T1000 (cell line): ENCODE measurements at places on chromosomes 1 and 21.

GRCh38 chr1:30198451-30198760 is 525.0 kb downstream of the MATN1 start:
- no peak for DNase-seq

GRCh38 chr1:50368179-50369007 is 54.9 kb downstream of the DMRTA2 start:
- peak; percentile 40 for DNase-seq

DNA sequence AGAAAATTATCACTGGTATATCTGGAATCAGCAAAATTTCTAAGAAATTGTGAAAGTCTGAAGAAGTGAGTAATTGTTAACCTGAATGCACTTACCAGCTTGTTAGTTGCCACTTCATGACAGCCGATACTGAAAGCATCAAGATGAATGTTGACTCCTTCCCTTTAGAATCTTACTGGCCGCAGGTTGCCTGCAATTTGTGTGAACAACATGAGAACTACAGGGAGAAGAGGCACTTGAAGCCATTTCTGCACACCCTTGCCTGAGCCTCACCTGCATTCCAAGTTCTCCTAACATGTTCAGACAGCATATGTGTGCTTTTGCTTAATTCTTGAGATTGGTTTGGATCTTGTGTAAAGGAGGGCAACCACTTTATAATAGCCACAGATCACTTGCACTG is 59.2 kb upstream of the SSX2IP start:
- no peak for DNase-seq

GRCh38 chr1:201137579-201138310 is 10.8 kb upstream of the ASCL5 start:
- peak; percentile 17 for DNase-seq

DNA sequence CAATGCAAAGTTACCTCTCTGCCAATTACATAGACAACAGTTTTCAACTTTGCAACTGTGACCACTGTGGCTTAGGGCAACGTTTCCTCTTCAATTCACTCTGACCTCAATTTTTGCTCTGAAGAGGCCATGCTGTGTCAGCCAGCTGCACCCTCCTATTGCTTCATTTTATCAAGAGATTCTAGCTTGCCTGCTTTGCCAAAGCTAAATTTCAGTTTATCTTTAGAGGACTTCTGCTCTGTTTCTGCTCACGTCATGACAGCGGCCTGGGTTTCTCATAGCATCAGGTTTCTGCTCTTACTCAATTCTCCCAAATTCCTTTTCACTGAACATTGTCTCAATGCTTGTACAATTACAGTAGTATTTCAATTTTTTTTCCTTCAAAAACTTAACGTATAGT is 154.6 kb downstream of the PLA2G4A start:
- no peak for DNase-seq

DNA sequence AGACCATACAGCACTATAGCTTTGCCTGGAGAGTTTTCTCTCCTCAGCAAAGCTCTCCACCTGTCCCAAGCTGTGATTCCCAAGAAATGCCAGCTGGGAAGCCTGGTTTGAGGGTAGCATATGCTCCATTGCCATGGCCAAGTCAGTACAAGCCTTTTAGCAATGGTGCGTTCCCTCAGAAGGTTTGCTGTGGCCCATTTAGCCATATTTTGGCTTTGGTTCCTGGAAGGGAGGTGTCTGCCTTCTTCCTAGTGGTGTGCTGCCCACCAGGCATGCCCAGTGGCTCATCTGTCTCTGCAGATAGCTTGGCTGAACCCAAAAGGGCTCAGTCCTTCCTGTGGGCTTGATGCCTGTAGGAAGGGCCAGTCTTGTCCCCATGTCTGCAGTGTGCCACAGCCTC is 32.4 kb downstream of the GALNT2 start:
- no peak for DNase-seq

DNA sequence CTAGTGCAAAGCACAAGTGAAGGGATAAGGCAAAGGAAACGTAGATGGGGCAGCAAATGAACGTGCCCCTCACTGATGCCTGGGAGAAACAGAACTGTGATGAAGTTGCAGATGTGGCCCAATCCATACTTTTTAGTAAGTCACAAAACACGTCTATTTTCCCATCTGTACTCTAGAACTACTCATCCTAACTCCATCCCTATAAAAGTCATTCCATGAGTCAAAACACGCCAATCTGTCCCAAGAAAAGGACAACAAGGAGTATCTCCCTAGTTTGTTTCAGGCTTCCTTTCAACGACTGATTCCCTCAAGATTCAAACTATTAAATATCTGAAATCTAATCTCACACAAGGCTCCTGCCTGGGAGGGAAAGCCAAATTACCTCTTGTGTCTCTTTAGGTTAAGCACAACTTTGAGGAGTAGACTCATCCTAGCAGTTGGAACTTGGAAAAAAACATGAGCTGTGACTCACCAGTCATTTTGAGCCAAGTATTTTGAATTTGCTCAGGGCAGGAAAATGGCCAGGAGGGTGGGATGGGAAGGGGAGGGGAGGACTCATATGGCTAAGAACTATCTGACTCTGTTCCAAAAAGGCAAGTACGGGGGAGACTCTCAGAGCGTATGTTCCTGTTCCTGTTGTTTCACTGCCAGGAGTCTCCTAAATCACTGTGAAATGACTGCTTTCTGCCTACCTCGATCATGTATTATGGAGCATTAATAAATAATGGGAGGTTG is 214.5 kb upstream of the CAMK1G start:
- DNase-seq = peak; percentile 25

GRCh38 chr1:11505591-11506538 is 26.9 kb downstream of the DISP3 start:
- DNase-seq = no peak

DNA sequence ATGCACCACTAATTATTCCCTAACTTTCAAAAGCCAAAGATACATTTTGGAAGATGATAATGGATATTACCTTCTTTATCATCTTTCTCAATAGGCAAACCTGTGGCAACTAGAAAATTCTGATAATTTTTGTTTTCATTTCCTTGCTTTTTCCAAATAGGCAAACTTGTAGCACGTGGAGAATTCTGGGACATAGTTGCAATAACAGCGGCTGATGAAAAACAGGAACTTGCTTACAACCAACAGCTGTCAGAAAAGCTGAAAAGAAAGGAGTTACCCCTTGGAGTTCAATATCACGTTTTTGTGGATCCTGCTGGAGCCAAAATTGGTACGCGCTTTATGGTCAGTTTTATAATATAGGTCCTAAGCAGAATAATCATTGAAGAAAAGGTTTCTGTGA is 1.5 kb downstream of the FPGT start:
- DNase-seq = no peak

- DNase-seq = no peak
Observed at GRCh38 chr1:223225481-223225880, 82.4 kb upstream of the TLR5 start.

DNA sequence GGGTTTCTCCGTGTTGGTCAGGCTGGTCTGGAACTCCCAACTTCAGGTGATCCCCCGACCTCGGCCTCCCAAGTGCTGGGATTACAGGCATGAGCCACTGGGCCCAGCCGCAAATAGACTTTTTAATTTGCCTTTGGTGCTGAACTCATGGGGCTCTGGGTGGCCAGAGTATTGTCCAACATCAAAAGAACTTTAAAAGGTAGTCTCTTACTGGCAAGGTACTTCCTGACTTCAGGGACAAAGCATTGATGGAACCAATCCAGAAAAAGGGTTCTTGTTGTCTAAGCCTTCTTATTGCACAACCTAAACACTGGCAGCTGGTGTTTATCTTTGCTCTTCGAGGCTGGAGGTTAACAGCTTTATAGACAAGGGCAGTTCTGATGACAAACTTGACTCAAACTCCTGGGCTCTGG is 3.8 kb upstream of the KTI12 start:
- DNase-seq = no peak

DNA sequence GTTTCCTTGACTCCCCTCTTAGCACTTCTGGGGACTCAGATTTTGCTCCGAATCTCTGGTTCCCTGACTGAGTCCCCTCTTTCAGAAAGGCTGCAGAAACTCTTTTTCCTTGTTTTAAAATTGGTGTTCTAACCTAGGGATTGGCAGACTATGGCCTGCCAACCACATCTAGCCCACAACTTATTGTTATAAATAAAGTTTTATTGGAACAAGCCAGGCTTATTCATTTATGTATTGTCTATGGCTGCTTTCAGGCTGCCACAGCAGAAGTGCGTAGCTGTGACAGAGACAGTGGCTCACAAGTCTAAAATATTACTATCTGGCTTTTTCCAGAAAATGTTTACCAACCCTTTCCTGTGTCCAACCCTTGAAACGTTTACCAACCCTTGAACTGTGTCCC is 81.7 kb downstream of the IER5 start:
- no peak for DNase-seq

- DNase-seq = no peak
Observed at GRCh38 chr1:200741551-200742207, 3.0 kb downstream of the CAMSAP2 start.

- no peak for DNase-seq
Observed at GRCh38 chr1:8536515-8536914, 218.6 kb downstream of the SLC45A1 start.

- no peak for DNase-seq
Observed at GRCh38 chr1:236156512-236157208, 14.3 kb downstream of the GPR137B start.

- no peak for DNase-seq
Observed at GRCh38 chr1:246587032-246587431, 20.8 kb downstream of the CNST start.

DNA sequence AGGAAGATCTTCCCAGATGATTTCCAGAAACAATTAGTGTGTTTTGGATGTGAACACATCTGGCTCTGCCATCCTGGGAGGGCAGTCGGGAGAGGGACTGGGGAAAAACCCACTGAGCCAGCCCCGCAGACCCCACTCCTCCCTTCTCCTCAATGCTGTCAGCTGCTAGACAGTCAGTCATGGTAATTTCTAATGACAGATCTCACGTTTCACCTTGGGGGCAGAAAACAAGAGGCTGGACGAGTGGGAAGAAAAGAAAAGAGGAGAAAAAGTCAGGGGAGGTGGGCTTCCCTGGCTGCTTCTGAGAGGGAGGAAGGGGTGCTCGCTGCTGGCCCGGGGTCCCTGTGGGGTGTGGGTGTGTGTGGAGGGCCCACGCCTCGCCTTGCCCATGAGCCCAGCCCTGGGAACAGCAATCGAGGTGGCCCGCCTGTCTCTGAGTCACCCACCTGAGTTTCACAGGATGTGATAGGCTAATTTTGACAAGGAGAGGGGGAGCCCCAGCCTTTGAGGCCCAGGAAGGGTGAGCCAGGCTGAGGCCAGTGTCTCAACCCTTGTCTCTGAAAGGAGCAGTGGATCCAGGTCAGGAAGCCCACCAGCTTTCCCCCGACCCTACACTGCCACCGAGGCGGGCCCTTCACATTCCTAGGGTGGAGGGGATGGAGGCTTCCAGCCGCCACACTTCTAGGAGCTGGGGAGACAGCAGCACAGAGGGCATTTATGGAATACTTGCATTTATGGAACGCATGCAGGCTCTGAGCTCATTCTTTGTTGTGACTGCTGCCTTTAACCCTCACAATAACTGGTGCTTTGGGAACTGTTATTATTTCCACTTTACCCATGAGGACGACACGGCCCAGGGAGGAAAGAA is 49.1 kb upstream of the IFNLR1 start:
- DNase-seq = no peak

- no peak for DNase-seq
Observed at GRCh38 chr1:2501820-2502119, 24.6 kb downstream of the PANK4 start.

GRCh38 chr1:108645564-108646184 is 15.2 kb downstream of the HENMT1 start:
- DNase-seq = no peak

- DNase-seq = no peak
Observed at GRCh38 chr1:61121631-61122030, 39.3 kb downstream of the NFIA start.

GRCh38 chr1:208206092-208206698 is 38.0 kb downstream of the PLXNA2 start:
- DNase-seq = no peak

- no peak for DNase-seq
Observed at GRCh38 chr1:91622616-91623015, 122.0 kb downstream of the CDC7 start.

DNA sequence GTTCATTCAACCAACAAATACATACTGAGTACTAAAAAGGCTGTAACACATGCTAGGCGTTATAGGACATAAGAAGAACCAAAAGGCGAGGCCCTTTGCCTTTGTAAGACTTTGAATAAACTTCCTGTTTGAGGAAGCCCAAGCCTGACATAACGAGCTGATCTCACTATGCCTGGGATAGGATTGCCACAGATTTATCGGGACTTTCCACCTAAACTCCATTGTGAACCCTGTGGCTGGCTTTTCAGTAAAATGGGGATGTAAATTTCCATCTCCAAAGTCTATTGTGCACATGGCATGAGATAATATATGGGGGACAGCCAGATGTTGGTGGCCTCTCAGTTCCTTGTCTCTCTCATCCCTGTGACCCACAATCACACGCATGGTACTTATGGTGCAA is 41.9 kb downstream of the LMO4 start:
- DNase-seq = no peak

- DNase-seq = no peak
Observed at GRCh38 chr1:16421201-16421600, 16.0 kb downstream of the SPATA21 start.

GRCh38 chr1:32464716-32465577 is at the start of gene ZBTB8B:
Gene ZBTB8B, plus strand, starts transcription at chr1:32465072. Its CDS starts 5,553 bp downstream, at chr1:32470625.
- DNase-seq = no peak

GRCh38 chr1:21531241-21531640 is 22.0 kb downstream of the ALPL start:
- no peak for DNase-seq

GRCh38 chr1:218273762-218274479 is 11.2 kb upstream of the RRP15 start:
- DNase-seq = no peak

DNA sequence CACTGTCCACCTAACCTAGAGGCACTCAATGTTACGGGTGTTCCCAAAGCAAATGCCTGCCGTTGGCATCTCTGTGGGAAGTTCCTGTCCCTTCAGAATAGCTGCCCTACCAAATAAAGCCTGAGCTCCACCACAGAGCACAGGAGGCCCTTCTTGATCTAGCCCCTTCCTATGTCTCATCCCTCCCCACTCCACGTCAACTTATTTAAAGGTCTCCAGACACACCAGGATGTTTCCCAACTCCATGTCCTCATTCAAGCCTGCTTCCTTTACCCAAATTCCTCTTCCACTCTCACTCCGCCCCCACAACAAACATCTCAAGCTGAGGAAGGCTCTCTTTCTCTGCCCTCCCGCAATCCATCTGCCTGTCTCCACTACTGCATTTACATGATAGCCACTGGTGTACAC is 87.7 kb downstream of the TGFBR3 start:
- no peak for DNase-seq

- DNase-seq = no peak
Observed at GRCh38 chr1:8439015-8439702, 121.2 kb downstream of the SLC45A1 start.

DNA sequence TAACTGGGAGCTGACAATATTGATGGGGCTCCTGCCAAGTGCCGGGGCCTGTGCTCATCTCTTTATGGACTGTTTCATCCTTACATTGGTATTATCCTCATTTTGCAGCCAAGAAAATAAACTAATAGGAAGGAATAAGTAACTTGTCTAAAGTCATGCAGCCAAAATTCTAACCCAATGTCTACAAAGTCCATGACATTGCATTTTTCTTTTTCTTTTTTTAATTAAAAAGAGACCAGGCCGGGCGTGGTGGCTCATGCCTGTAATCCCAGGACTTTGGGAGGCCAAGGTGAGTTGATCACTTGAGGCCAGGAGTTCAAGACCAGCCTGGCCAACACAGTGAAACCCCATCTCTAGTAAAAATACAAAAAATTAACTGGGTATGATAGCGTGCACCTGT is 18.8 kb downstream of the DEGS1 start:
- no peak for DNase-seq
